ENCODE measurements at places on chromosomes 1 and 21.

GRCh38 chr1:155202731-155203515 is 4.8 kb downstream of the THBS3 start:
- no peak for DNase-seq

DNA sequence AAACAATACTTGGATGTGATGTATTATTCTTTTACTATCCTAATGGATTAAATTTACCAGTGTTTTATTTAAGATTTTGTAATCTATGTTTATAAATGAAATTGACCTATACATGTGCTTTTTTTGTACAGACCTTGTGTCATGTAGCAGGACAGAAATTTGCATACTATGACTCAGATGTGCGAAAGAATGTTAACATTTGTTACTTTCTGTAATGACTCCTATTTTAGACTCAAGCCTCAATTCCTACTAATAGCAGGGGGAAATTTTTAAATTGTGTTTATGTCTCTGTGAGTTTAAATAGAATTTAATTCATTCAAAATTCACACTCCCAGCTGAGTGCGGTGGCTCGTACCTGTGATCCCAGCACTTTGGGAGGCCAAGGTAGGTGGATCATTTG is 21.8 kb upstream of the RIMKLA start:
- no peak for DNase-seq

DNA sequence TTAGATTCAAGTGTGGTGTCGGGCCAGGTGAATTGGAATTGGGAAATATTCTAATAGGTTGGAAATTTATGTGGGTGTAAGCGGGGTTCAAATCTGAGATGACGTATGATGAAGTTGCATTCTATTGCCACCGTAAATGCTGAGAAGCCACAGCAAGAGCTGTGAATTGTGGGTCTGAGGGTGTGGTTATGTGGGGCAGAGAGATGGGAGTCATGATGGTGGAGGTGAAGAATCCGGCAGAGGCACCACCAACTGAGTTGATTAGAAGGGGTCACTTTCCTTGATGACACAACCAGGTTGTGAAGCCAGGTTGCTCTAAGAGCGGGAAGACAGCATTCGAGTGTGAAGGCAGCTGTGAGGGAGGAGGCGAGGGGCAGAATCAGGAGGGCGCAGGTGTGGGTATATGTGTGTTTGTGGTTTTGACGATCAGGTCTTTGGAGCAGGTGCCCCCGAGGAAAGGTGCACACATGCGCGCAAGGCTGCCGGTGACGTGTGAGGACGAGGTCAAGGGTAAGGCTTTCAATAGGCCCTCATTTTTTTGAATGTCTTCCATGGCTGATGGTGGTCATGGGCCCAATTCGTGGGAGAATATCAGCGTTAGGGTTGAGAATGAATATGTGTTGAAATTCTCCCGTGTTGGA is 18.7 kb downstream of the LRRC3 start:
- no peak for DNase-seq

DNA sequence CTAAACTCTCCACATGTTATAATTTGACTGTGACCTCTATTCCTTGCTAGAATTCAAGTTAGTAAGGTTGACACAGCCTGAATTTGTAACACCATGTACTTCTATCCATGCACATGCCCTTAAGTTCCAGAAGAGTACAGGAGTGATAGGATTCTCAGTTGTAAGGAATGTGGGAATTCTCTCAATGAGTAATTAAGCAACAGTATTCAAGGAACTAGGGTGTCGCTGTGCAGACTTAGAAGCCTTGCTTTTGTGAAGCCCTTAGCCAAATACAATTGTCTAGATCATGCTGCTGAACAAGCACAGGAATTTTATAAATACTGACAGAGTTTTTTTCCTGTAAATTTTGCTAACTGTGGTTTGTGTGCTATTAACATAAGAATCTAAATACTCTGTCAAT is 276.3 kb upstream of the PTBP2 start:
- DNase-seq, result no peak
